ENCODE measurements at places on chromosomes 3 and 15. TPM values are rescaled to one million over a fixed set of nuclear protein-coding genes. Genes with fewer than 3 reads are reported as not detected.

The CLPX gene
- 39.8 TPM for total RNA-seq

The SLC6A20 gene
- total RNA-seq = not detected

GRCh38 chr3:58288011-58288728 is 17.9 kb upstream of the RPP14 start:
- H3K27me3 ChIP-seq = no peaks in the 10 kb centered on the region
- no peaks in the 10 kb centered on the region for H3K36me3 ChIP-seq
- DNase-seq = no peak
- H3K4me1 ChIP-seq = no peaks in the 10 kb centered on the region

The MUSTN1 gene
- 13.8 TPM for total RNA-seq
